ENCODE measurements at places on chromosomes 6 and 20.

- DNase-seq, result no peak
Measured at GRCh38 chr6:27168586-27169443, 78.7 kb upstream of the PRSS16 start.

- DNase-seq, result no peak
Measured at GRCh38 chr6:3610206-3610605, 141.3 kb downstream of the PXDC1 start.

DNA sequence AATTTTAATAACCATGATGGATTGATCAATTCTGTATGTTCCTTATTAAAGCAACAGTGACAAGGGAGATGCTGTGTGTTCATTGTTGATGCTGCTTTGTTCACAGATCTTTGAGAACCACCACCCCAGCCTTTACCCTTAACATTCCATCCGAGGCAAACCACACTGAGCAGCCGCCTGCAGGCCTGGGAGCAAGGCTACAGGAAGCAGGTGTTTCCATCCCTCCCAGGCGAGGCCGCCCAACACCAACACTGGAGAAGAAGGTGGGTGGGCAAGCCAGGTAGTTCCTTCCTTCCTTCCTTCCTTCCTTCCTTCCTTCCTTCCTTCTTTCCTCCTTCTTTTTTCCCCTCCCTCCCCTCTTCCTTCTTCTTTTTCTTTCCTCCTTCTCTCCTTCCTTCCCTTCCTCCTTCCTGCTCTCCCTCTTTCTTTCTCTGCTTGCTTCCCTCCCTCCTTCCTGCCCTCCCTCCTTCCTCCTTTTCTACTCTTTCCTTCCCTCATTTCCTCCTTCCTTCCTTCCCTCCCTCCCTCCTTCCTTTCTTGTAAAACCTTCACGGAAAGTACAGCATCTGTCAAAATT is 13.7 kb downstream of the TTLL2 start:
- no peak for DNase-seq

- no peak for DNase-seq
Measured at GRCh38 chr6:138106665-138107077, 548 bp downstream of the PERP start.
